ENCODE measurements at places on chromosomes 6 and 20. TPM values are rescaled to one million over a fixed set of nuclear protein-coding genes. Genes with fewer than 3 reads are reported as not detected.

The PLN gene
- total RNA-seq: under 0.01 TPM

The TUBB1 gene
- not detected for total RNA-seq

The HNF4A gene
- total RNA-seq: not detected

The PTPRK gene
- 80.8 TPM for total RNA-seq

DNA sequence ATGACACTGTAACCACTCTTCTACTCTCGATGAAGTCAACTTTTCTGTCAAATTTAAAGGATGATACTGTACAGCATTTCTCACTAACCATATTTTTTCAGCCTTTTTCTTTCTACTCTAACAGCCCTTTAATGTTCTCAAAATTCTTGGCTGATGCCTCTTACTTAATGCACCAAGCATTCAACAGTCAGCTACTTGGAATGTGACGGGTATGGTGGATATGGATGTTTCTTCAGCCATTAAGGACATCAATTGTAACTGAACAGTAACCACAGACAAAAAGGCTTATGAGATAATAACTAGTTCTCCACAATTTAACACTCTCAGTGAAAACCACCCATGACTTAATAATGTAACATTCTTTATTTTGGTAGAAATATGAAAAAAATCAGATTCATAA, 467.2 kb upstream of the ZNF337 start:
- no peak overlapping the region for H3K4me3 ChIP-seq
- H3K4me1 ChIP-seq: 0 out of 2 replicates have a peak, but pooled peaks cover 1% of the 10 kb centered on the region
- DNase-seq: peak; percentile 70

GRCh38 chr6:14656078-14656521, 538.5 kb downstream of the CD83 start:
- H3K4me1 ChIP-seq: peaks cover 6% of the 10 kb centered on the region
- no peak for DNase-seq
- H3K27me3 ChIP-seq: peaks cover 2% of the 10 kb centered on the region
- no peak overlapping the region for H3K27ac ChIP-seq

GRCh38 chr6:80439721-80440470, 333.4 kb downstream of the BCKDHB start:
- H3K36me3 ChIP-seq: no peaks in the 10 kb centered on the region
- H3K27ac ChIP-seq: no peak overlapping the region
- no peak for DNase-seq
- H3K4me1 ChIP-seq: peaks cover 7% of the 10 kb centered on the region

DNA sequence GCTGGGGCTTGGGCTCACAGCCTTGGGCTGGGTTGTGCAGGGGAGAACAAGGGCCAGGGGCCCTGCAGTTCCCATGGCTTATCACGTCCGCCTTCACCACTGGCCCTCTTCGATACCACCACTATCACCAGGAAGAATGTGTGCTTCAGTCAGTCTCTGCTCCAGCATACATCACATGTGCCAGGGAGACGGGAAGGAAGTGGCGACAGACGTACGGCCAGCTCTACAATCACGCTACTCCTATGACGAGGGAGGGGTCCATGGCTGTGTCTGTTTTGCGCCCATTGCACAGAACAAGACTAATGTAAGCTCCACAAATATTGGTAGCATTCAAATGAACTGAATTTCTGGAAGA, 72.1 kb downstream of the TRAM2 start:
- no peaks in the 10 kb centered on the region for H3K27me3 ChIP-seq
- H3K4me3 ChIP-seq: no peak overlapping the region
- no peak for DNase-seq
- H3K4me1 ChIP-seq: peaks cover 30% of the 10 kb centered on the region
- peaks cover 85% of the 10 kb centered on the region for H3K36me3 ChIP-seq
- no peak overlapping the region for H3K27ac ChIP-seq

GRCh38 chr6:30955367-30956042, 14.7 kb downstream of the MUCL3 start:
- H3K4me1 ChIP-seq: no peaks in the 10 kb centered on the region
- no peak overlapping the region for H3K27ac ChIP-seq
- no peaks in the 10 kb centered on the region for H3K36me3 ChIP-seq

DNA sequence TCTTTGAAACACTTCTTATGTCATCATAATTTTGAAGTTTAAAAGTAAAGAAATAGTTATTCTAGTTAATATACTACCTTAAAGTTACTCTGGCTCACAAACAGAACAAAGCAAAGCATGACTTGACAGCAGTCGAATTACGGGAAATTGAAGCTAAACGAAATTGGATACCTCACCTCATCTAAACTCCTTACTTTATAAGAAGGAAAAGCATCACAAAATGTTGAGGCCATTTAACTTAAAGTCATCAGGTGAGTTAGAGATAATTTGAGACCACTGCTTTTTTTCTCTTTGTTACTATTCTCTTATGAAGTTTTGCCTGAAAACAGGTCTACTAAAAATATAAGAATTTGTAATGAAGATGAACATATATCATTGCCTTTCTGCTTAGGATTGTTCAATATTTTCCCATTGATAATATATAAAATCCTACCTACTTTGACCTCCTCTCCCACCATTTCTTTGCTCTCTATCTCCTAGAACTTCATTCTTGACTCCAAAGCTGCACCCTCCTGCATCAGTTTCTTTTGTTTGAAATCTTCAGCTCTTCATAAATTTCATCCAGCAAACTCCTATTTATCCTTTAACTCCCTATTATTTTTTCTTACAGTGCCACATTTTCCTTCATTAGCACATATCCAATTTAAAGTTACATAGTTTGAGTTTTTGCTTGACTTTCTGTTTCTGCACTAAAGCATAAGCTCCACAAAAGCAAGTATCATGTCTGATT, 510.7 kb upstream of the ZNF337 start:
- no peak overlapping the region for H3K27ac ChIP-seq
- H3K36me3 ChIP-seq: no peaks in the 10 kb centered on the region
- no peak overlapping the region for H3K4me3 ChIP-seq
- no peaks in the 10 kb centered on the region for H3K4me1 ChIP-seq

GRCh38 chr6:34043359-34043758, 102.5 kb downstream of the GRM4 start:
- no peaks in the 10 kb centered on the region for H3K36me3 ChIP-seq
- no peak overlapping the region for H3K27ac ChIP-seq
- DNase-seq: no peak
- H3K27me3 ChIP-seq: peaks cover 17% of the 10 kb centered on the region

All from IMR-90 (cell line).